Nucleus accumbens (tissue), 56 donors: ENCODE measurements at places on chromosomes 2 and 18.
A peak's percentile ranks its signal among the peaks of the same experiment; 100 is the strongest.

GRCh38 chr2:44744961-44745892 lies 196.3 kb upstream of the SIX3 start:
- no peak for DNase-seq

DNA sequence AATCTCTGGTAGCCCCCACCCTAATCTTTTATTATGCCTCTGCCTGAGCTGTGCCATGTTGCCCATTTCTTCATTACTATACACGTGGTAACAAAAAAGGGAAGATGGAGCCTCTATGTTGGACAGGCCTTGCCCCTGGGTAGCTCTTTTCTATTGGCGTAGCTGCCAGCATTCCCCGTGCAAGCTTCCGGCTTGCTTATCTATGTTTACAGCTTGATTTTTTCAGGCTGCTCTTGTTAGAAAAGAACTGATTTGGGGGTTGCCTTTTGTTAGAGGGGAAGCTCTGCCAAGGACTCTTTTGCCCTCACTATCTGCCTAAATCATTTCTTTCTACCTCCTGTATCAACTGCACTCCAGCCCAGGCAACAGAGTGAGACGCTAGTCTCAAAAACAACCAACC lies 45.5 kb upstream of the ZSWIM2 start:
- no peak for DNase-seq

DNA sequence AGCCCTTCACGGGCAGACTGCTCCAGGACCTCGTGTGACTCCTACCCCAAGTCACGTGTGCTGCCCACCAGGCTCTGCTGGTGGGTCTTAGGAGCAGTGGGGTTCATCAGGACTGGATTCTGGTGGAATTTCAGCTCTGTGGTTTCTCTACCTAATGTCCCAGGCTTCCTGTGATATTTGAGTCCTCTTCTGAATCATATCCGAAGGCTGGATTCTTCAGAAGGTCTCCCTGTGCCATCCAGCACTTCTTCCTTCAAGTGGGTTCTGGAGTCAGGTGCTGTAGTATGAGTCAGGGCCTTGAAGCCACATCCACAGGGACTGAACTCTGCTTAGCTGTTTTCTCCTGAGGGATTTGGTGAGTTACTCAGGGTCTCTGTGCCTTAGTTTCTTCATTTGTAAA lies 850.2 kb upstream of the CELF4 start:
- no peak for DNase-seq

- DNase-seq = no peak
These were observed 11.4 kb downstream of the CRYGD start for GRCh38 chr2:208112969-208113368.

DNA sequence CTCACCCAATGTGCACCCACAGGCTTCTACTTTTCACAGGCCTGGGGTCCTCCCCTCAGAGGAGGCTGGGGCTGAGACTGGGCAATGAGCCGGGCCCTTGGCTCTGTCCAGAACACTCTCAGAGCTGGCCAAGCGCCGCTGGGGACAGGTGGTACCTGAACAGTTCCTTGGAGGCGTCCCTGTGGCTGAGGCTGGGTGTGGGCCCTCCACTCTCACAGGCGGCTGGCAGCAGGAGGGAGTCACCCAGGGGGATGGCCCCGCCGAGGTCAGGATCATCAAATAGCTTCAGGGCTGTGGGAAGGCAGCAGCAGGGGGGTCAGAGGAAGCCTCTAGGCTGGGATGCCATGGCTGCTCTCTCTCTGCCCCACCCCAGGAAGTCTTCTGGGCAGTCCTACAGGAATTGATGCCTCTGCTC lies 27.1 kb downstream of the HS1BP3 start:
- no peak for DNase-seq

DNA sequence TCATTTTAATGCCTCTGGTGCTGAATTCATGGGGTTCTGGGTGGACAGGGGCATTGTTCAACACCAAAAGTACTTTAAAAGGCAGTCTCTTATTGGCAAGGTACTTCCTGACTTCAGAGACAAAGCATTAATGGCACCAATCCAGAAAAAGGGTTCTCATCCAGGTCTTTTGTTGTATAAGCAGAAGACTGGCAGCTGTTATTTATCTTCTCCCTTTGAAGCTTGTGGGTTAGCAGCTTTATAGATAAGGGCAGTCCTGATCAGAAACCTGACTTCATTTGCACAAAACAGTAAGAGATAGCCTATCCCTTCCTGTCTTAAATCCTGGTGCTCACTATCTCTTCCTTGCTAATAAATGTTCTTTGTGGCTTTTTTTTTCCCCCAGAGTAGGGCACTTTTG lies 68.8 kb downstream of the VPS54 start:
- no peak for DNase-seq

DNA sequence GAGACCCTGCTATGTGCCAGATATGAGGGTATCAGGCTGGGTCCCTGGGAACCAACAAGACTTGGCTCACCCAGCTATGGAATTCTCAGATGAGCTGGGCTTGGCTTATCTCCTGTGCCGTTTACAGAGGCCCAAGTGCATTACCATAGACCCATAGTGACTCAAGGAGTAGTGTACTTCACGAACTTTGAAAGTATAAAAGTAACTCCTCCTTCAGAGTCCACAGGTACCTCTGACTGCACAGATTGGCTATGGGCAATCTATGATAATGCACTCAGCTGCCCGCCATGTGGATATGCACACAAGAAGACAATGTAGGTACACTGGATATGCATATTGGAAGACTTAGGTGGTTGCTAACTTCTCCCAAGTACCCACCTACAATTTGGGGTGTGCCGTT lies 78.4 kb downstream of the QPCT start:
- no peak for DNase-seq

DNA sequence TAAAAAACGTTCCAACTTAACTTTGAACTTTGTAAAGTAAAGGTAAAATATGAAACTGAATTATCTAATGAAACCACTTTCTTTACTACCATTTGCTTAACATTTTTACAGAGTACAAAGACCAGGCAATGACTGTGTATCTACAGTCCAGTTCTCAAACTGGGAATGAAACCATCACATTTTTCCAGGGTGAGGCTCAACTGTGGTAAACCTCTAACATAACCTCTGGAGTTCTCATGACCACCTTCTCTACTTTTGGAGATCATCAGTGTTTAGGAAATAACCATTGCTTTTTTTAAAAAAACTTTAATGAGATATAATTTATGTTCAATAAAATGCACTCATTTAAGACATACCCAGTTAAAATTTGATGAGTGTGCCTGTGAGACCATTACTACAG lies 223.5 kb downstream of the RNF152 start:
- DNase-seq = no peak

- DNase-seq = no peak
These were observed 7.2 kb upstream of the SEMA4C start for GRCh38 chr2:96877042-96877451.

DNA sequence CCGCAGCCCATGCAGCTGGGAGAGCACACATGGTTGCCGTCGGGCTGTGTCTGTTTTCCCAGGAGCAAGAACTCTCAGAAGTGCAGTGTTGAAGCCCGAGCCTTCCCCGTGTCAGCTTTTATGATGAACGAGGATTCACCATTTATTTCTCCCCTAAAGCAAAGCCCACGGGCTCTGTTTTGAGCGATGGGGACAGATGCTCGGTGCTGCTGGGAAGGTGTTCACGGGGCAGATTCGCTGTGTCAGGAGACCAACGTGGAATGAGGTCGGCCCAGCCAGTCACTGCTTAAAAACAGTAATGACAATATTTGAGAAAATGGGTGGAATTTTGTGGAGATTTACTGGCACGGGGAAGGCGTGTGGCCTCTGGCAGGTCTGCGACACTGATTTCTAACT lies 43.9 kb downstream of the NFATC1 start:
- no peak for DNase-seq

- no peak for DNase-seq
These were observed 239.3 kb downstream of the TWIST2 start for GRCh38 chr2:239087046-239087710.

DNA sequence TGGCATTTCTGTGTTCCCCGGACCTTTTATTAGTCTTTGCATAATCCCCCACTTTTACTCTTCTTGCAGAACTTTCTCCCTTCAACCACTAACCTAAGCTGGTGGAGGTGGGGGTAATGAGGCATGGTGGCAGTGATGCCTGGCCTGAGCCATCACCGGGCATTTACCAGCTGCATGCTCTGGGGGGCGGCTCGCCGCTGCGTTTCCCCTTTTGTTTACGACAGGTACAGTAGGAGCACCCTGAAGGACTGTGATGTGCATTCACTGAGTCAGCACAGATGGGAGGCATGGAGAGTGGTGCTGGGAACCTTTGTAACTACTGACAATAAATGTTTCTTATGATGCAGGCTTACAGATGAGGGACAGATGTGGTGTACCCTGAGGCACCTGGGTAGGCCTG lies 46.9 kb downstream of the PLEKHB2 start:
- DNase-seq = no peak

GRCh38 chr2:85089585-85089984 lies 43.6 kb upstream of the TCF7L1 start:
- DNase-seq = no peak

DNA sequence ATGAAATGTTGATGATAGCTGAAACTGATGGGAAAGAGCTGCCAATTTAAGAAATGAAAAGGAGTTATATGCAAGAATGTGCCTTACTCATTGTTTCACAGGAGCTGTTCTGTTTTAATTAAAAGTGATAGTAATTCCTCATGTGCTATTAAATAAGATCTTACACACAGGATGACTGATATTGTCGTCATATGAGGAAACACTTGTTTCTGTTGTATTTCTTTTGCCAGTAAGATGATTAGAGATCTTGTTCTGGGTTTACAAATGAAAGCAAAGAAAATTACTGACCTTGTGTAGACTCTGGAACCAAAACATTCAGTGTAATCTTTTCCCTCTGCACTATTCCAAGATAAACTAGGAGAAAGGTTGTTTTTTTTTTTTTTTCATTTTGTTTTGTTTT lies 123.6 kb downstream of the MAP3K20 start:
- no peak for DNase-seq

GRCh38 chr2:64837925-64838641 lies 151.1 kb upstream of the SLC1A4 start:
- no peak for DNase-seq

DNA sequence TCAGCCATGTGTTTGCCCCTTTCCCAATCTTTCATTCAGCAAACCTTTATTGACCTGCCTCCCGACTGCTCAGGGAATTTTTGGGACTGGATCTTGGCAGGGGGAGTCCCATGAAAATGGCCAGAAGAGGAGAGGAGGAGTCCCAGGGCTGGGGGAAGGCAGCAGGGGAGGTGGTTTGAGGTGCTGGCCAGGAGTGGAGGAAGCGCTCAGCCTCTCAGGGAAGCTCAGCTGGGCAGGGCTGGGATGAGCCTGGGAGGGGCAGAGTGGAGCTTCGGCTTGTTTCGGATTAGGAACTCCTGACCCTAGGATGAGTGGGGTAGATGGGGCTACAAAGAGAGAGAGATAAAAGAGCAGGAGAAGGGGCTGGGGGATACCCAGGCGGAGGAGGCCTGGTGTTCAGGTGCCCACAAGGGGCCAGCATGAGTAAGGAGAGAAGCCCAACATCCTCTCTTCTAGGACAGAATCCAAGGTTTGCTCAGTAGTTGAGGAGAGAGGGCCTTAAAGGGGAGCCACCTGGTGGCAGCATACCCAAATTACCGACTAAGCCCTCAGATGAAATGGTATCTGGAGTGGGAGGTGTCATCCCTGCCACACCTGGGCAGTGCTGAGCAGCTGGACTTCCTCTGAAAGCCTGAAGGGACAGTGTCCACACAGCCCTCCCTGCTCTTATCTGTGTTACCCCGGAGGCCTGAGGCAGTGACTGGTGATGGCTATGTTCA lies 91.1 kb downstream of the INHBB start:
- DNase-seq = no peak

DNA sequence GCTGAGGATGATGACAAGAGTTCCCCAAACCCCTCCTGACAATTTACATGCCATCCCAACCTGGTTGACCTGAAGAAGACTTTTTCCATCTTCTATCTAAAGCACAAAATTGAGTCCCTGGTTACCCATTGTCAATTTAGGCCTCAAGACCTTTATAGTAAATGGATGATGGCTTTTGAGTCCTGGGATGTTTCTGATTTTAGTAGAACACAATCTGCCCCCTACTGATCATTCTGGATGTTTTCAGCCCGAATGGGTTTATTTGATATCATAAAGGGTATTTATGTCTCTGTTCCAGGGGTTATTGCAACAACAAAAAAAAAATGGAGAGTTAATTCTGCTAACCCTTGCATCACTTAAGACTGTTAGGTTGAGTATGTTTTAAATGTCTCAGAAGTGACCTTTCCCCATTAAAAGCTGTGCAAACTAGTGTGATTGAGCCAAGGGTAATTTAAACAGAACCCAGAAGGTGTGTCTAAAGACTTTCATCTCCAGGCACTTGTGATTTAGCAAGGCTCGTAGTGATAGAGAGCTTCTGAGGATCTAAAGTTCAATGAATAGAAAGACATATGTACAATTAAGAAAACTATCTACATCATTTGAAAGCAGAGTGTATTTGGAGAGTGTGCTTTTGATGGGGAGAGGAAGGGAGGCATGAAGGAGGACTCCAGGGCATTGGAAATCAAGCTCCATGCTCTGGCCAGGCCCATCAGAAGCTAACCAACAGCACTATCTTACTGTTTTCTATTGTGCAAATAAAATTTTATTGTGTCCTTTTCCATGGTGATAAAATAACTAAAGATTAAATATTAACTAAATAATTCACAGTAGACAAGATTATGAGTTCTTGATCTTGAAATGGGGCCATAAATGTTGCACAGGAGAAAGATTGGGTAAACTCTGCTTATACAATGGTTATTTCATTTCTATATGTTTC lies 96.6 kb upstream of the NOSTRIN start:
- DNase-seq = no peak

DNA sequence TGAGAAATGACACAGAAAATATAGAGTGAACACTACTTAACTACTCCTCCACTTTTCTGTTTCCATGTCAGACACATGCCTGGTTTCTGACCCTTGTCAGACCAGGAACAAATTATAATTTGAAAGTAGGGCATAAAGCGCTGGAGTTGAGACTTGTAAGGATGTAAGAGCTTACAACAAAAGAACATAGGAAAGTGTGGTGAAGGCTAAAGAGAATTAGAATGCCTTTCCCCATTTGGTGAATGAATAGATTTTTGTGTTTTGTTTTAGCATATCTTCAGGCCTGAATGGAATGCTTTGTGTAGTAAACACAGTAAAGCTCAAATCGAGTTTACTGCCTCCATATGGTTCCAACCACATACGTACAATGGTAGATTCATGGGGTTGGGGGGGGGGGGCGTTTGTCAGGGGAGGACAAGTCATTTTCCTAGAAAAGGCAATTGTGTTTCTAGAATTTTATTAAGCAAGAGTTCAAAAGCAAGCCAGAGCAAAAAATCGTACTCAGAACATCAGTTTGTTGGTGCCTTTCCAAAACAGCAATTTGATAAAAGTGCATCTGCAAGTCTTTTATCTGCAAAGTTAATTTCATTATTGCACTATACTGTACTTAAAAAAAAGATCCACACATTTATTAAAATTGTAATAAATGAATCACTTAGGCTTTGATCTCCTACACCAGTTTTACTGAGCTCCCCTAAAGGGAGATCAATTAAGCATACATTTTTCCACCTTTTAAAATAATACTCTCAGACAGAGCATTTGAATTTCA lies 30.9 kb downstream of the NRXN1 start:
- DNase-seq = peak; percentile 27

GRCh38 chr2:151649966-151650365 lies 84.3 kb downstream of the NEB start:
- DNase-seq = no peak
